ENCODE measurements at places on chromosomes 7 and 10. TPM values are rescaled to one million over a fixed set of nuclear protein-coding genes. Genes with fewer than 3 reads are reported as not detected.
A peak's percentile ranks its signal among the peaks of the same experiment; 100 is the strongest.

PTER gene
- 12.6 TPM for total RNA-seq

FAM241B gene
- total RNA-seq = 10.2 TPM

RASA4 gene
- 50.4 TPM for total RNA-seq

PIK3CG gene
- total RNA-seq = 38.7 TPM

H2AZ2 gene
- 190 TPM for total RNA-seq

GRCh38 chr7:82152858-82153257, 290.7 kb downstream of the CACNA2D1 start:
- H3K27me3 ChIP-seq = no peaks in the 10 kb centered on the region
- H3K4me1 ChIP-seq = no peaks in the 10 kb centered on the region
- no peak overlapping the region for H3K4me3 ChIP-seq
- no peak for DNase-seq
- no peak overlapping the region for H3K27ac ChIP-seq
- no peaks in the 10 kb centered on the region for H3K36me3 ChIP-seq

DNA sequence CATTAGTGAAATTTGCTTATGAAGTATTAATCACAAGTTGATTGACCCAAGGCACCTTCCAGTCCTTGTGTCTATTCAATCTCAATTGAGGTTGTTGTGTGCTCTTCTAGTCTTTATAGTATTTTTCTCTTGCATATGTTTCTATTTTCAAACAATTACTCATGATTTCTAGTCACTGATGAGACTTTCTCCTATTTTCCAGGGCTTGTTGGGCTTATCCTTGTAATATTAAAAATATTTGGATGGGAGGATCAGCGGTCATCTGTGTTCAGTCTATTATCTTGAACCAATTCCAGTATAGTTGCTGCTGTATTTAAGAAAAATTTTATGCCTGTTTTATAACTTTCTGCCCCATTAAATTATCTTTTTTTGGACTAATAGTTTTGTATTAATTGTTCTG, 154.4 kb downstream of the PTEN start:
- H3K27me3 ChIP-seq = no peaks in the 10 kb centered on the region
- no peak for DNase-seq
- no peaks in the 10 kb centered on the region for H3K36me3 ChIP-seq
- H3K4me3 ChIP-seq = no peak overlapping the region
- no peak overlapping the region for H3K27ac ChIP-seq

GRCh38 chr10:28118985-28119628, 120.2 kb upstream of the ODAD2 start:
- H3K4me3 ChIP-seq = no peak overlapping the region
- no peak overlapping the region for H3K27ac ChIP-seq
- DNase-seq = no peak

GRCh38 chr7:80818181-80818580, 100.7 kb downstream of the SEMA3C start:
- H3K4me1 ChIP-seq = no peaks in the 10 kb centered on the region
- H3K27me3 ChIP-seq = no peaks in the 10 kb centered on the region
- no peak overlapping the region for H3K27ac ChIP-seq
- H3K36me3 ChIP-seq = no peaks in the 10 kb centered on the region

DNA sequence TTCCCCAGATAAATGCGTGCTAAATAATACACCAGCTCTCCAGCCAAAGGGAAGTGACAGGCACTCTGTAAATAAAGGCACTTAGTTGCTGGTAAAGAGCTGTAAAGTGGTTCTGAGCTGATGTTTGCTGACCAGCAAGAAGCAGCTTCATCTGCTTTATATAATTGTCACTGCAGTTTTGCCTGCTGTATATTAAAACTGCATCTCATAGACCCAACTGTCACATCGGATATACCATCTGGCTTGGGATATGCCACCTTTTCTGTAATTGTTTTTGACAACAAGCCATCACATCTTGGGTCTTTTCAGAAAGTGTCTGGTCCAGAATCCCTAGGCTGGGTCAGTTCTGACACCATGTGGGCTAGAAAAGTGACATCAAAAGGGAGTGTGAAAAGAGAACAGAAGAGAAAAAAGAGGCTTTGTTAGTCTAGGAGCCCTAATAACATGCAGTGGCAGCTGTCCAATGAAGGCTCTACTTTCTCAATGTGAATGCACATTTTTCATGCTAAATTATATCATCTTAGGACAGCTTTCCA, 697.6 kb downstream of the KCNMA1 start:
- H3K27ac ChIP-seq = no peak overlapping the region
- no peak for DNase-seq
- H3K27me3 ChIP-seq = no peaks in the 10 kb centered on the region
- H3K36me3 ChIP-seq = no peaks in the 10 kb centered on the region
- H3K4me3 ChIP-seq = no peak overlapping the region

- no peak for DNase-seq
- no peak overlapping the region for H3K27ac ChIP-seq
- no peaks in the 10 kb centered on the region for H3K36me3 ChIP-seq
- no peak overlapping the region for H3K4me3 ChIP-seq
- H3K4me1 ChIP-seq = no peaks in the 10 kb centered on the region
Observed at GRCh38 chr7:133699386-133699785, 427.8 kb upstream of the LRGUK start.

DNA sequence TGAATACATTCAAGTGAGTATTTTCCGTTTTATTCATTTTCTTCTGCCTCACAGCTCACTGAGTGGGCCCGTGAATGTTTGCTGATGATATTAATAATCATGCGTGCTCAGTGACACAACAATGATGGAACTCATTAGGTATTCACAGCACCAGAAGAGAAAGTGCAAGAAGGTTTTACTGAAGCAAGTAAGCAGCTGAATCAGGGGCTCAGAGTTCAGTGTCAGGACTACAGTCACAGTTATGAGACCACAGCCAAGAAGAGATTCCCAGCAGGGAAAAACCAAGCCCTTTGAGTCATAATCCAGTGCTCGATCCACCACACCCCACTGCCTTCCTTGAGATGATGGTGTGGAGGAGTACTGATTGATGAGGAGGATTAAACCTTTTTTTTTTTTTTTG, 247.4 kb downstream of the KIAA1217 start:
- H3K27ac ChIP-seq = no peak overlapping the region
- DNase-seq = no peak
- H3K27me3 ChIP-seq = peaks cover 19% of the 10 kb centered on the region
- H3K4me3 ChIP-seq = no peak overlapping the region
- peaks cover 18% of the 10 kb centered on the region for H3K4me1 ChIP-seq
- H3K36me3 ChIP-seq = peaks cover 1% of the 10 kb centered on the region

GRCh38 chr10:12177642-12178041, 18.0 kb downstream of the NUDT5 start:
- H3K27ac ChIP-seq = no peak overlapping the region
- no peak overlapping the region for H3K4me3 ChIP-seq
- no peak for DNase-seq
- no peaks in the 10 kb centered on the region for H3K27me3 ChIP-seq
- H3K36me3 ChIP-seq = peaks cover 45% of the 10 kb centered on the region

DNA sequence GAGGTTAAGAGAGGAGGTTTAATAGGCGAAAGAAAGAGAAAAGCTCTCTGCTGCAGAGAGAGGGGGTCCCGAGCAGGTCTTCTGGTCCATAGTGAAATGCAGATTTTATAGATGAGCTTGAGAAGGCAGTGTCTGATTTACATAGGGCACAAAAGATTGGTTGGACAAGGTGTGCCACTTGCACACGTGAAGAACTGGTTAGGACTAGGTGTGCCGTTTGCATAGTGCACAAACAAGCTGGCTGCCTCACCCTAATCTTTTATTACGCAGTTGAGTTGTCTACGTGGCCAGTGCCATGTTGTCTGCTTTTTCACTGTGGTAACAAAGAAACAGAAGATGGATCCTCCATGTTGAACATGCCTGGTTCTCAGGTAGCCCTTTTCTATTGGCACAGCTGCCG, 82.6 kb downstream of the AMPH start:
- no peaks in the 10 kb centered on the region for H3K36me3 ChIP-seq
- H3K27me3 ChIP-seq = no peaks in the 10 kb centered on the region
- H3K27ac ChIP-seq = no peak overlapping the region
- H3K4me1 ChIP-seq = no peaks in the 10 kb centered on the region

DNA sequence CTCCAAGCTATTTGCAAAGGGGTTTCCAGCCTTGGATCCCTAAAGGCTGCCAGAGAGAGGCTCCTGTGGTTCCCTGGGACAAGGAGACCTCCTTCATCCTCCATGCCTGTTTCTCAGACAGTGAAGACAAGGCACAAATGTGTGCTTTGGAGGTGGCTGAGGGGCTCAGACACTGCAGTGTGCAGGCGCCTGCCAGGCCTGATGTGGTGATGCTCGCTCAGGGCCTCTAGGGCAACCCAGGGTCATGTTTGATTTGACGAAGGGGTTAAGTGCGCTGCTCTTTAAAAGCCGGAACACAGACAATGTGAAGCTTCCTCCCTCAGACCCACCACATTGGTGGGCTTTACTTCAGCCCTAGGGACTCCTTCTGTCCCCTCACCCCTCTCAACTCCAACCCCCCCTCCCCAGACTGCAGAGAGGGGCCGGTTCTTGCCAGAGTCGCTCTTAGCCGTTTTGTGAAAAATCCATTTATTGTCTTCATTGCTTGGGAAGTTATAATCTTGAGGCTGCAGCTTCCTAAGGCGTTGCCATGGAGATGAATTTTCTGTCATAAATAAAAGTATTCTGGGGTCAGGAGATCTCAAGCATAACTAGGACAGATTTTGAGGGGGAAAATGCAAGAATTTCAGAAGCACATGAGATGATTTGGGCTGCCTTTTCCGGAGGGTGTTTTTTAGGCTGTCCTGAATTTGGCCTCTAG, 35.8 kb downstream of the PDGFA start:
- DNase-seq = no peak
- no peaks in the 10 kb centered on the region for H3K36me3 ChIP-seq
- no peaks in the 10 kb centered on the region for H3K4me1 ChIP-seq

DNA sequence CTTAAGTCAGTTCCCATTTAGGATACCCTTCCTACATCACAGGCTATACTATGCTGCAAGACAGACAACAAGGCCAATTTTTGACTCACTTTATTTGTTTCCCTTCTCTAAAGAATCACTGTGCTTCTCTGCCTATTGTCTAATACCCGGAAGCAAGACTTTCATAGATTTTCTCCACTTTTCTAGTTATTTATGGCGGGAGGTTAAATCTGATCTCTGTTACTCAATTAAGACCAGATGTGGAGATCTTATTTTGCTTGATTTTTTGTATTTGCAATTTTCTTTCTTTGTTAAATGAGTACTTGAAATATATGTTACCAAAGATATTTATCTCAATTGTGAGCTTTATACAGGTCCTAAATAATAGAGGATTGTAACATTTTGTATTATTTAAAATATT, 511.5 kb downstream of the ATRNL1 start:
- no peaks in the 10 kb centered on the region for H3K27me3 ChIP-seq
- no peaks in the 10 kb centered on the region for H3K4me1 ChIP-seq
- H3K36me3 ChIP-seq = no peaks in the 10 kb centered on the region
- DNase-seq = no peak

- H3K27ac ChIP-seq = no peak overlapping the region
- H3K4me3 ChIP-seq = no peak overlapping the region
- H3K27me3 ChIP-seq = peaks cover 56% of the 10 kb centered on the region
- no peak for DNase-seq
Observed at GRCh38 chr7:29987083-29987482, 2.5 kb downstream of the SCRN1 start.

GRCh38 chr10:84341538-84341856, 13.1 kb downstream of the CCSER2 start:
- H3K27me3 ChIP-seq = no peaks in the 10 kb centered on the region
- peaks cover 34% of the 10 kb centered on the region for H3K36me3 ChIP-seq
- DNase-seq = no peak
- H3K4me3 ChIP-seq = peak overlapping the region; percentile 38

Data from activated T-helper 1 cell treated with anti-CD3 and anti-CD28 coated beads, Interleukin-12 subunit alpha, Interleukin-12 subunit beta, Interleukin-2, Interleukin-4 antibody, amounts not matched to agents 30 ng/mL and 10 ng/mL and 1 ng/mL, durations not matched to agents 14 hours and 24 hours and 36 hours (primary cell).